ENCODE measurements at places on chromosomes 12 and 14.

DNA sequence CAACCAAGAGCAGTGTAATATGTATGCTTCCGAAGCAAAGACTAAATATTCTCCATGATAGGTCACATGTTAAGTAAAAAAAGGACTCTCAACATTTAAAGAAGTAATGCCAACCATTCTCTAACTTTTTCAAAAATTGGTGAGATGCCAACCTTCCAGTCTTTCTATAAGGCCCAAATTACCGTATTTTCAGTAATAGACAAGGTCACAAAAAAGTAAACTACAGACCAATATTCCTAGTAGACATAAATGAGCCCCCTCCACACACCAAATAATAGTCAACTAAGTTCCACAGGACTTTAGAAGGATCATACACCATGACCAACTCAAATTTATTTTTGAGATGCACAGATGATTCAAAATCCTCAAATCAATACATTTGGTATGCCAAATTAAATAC, 867.4 kb downstream of the TMEM121 start:
- no peak for DNase-seq

GRCh38 chr14:65482757-65483438, 70.4 kb downstream of the FUT8 start:
- no peak for DNase-seq

DNA sequence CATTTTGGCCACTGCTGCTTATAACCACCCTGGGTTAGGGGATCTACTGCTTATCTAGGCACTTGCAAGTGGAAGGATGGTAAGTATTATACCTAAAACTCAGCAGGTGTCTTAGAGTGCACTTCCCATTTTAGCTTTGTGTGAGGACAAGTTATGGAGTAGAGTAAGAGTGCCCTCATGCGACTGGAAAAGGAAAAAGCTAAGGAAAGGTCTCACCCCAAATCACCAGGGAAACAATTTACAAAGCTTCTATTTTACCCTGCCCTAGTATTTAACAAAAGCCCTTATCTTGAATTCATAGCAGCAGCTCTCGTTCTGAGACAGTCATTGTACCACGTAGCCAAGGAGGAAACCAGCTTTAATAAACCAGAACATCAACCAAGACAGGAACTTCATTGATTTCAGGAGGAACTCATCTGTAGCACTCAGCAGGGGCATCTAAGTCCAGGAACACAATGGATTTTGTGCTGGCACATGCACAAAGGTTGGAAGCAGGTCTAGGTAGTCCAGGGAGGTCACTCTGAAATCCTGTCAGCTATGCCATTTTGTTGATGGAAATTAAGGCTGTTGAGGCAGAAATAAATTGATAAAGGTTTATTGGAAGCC, 2.9 kb downstream of the RDH12 start:
- no peak for DNase-seq

- no peak for DNase-seq
These were observed 5.7 kb upstream of the VTI1B start for GRCh38 chr14:67680121-67680602.

DNA sequence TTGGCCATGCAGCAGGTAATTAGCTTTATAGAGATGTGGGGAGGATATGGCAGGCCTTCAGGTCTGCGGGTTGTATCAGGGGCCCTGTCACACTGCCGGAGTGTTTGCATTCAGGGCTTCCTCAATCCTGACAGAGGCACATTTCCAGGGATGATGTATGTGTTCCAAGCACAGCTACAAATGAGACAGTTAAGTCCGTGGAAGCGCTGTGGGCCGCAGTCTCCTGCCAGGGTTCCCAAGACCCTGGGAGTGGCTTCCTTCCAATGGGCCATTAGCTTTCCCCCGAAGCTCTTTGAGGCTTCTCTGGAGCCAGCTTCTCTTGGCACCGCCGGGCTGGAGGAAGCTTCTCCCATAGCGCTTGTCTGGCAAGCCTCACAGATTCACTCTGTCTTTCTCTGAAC, 1524.7 kb upstream of the TMEM132C start:
- DNase-seq: no peak

DNA sequence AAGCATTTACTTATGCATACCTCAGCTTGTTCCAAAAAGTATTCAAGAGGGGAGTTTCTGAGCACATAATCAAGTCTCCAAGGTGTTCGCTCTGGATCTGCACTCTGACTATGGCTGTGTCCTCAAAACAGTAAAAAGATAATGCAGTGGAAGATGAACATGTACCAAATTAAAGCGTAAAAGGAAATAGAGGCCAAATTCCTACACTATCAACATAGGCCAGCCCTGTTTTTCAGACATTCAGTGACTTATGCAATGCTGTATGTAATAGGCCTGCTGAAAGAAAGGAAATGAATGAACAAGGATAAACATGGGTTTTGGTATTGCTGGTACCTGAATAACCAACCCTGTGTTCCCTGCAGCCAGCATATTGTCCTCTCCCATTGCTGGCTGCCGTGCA, 115.7 kb downstream of the SAMD4A start:
- no peak for DNase-seq

DNA sequence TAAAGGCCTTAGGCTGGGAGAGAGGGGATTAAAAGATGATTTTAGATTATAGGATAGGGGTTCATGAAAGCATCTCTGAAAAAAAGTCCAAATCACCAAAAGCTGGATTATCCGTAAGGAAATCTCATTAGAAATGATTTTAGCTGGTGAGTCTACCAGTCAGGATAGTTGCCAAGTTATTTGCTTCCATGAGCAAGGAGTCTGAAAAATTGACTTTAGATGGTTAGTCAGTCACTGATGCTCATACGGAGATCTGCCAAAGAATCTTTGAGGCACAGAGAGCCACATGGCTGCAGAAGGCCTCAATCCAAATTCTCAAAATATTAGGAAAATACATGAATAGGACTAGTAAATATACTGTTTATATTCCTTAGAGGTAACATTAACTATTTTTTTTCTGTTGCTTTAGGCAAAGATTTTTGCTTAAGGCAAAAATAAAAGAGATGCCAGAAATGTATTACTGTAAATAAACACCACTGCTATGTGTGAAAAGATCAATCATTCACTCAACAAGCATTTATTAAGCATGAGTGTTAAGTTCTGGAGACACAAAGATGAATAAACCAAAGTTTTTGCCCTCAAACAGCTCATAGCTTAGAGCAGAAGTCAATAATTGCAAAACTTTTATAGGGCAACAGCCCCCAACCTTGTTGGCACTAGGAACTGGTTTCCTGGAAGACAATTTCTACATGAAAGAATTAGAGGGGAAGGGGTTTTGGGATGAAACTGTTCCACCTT, 105.2 kb downstream of the BBS10 start:
- no peak for DNase-seq
